ENCODE measurements at places on chromosomes 16 and 17.

DNA sequence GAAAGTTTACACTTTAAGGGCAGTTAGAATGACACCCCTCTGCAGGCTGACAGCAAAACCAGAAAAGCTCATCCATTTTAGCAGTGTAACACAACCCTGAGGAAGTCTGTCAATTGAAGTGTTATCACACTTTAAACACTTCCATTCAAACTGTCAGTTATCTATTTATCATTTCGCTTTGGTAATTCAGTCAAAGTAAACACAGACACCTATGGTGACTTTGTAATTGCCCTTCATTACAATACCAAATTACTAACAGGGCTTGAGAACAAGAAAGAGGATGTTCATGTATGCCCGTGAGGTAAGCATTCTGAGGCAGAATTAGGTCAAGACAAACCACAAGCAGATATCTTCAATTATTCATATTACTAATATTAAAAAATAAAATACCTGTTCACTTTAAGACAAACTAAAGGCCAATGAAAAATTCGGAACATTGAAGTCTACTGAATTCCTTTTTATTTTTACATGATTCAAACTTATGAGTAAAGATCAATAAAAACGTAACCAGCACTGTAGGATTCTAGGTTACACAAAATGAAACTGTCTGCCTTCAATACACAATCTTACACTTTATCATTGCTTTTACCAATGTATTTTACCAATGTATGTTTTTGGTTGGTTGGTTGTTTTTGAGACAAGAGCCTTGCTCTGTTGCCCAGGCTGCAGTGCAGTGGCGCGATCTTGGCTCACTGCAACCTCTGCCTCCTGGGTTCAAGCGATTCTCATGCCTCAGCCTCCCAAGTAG lies 57.1 kb downstream of the BRIP1 start:
- DNase-seq: no peak

DNA sequence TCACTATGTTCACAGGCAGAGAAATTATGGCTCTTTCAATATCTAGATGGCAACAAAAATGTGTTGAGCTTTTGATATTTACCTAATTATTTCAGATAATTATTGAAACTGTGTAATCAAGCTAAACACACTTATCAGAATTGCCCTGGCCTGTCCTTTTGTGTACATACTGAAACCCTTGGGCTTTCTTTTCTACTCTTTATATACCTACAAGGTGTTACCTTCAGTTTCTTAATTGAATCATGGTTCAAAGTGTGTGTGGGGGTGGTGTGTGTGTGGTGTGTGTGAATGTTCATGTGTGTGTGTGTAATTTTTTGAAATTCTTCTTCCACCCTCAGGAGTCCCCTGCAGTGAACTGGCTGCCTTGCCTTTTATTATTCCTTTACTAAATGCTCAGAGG lies 506.8 kb upstream of the SOX9 start:
- no peak for DNase-seq

GRCh38 chr16:77555791-77556190 lies 121.0 kb upstream of the ADAMTS18 start:
- DNase-seq: no peak

GRCh38 chr16:81329947-81330346 lies 15.2 kb downstream of the GAN start:
- no peak for DNase-seq

DNA sequence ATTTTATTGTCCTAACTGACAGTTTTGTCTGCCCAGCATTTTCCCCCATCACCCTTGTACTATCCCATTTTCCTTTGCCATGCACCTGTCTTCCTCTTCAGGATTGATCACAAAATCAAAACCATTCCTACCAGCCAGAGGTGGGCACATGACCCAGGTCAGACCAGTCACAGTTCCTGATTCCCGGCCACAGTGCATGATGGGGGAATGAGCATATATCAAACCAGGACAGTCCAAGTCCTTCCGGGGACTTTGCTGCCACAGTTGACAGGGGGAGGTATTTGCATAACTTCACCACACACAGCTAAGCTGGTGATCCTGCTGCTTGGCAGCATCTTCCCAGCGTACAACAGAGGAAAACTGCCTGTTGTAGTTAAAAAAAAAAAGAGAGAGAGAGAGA lies 493.9 kb downstream of the WWOX start:
- no peak for DNase-seq

DNA sequence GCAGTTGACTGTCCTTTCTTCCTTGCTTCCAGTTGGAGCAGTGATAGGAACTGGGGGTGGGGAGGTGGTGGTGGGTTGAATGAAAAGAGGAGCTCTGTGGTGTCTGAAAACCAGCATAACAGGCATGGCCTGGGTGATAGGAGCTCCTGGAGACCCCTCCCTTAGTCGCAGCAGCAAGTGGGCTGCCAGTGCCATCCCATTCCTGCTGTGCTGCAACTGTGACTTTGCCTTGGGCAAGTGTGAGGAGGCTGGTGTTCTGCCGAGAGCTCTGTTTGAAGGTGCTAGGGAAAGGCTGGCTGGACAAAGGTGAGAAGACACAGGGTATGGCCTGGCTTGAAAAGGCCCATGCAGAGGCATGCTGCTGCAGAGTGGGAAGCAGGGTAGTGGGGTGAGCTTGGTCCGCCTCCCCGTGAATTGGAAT lies 2.7 kb upstream of the CDK5R1 start:
- DNase-seq: no peak

DNA sequence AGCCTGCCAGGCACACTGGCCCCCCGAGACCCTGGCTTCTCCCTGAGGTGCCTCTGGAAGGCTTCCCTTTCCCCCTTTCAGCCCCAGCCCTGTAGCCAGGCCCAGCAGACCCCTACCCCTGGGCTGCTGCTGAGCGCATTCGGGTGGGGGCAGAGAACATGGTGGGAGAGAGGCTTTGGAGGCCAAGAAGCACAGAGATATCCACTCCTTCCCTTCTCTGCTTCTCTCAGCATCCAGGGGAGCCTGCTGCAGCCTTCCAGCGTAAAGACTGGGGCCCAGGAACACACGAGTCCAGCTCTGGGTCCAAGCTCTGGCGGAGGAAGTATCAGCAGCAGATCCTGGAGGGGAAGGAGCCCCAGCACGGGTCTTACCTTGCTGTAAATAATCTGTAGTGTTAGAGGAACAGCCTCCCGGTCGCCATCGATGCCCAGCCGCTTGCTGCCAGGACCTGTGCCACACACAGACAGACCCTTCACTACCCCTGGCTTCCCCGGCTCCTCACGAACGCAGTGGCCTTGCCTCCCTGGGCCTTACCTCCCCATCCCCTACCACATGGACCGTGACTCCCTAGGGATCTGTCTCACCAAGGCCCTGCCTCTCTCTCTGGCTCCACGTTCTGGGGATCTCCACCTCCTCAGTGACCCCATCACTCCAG lies 17.0 kb upstream of the PIK3R6 start:
- DNase-seq: no peak

Measured in substantia nigra (tissue), 51 donors.